SW 1271 (cell line): ENCODE measurements at places on chromosomes 11 and 22.

DNA sequence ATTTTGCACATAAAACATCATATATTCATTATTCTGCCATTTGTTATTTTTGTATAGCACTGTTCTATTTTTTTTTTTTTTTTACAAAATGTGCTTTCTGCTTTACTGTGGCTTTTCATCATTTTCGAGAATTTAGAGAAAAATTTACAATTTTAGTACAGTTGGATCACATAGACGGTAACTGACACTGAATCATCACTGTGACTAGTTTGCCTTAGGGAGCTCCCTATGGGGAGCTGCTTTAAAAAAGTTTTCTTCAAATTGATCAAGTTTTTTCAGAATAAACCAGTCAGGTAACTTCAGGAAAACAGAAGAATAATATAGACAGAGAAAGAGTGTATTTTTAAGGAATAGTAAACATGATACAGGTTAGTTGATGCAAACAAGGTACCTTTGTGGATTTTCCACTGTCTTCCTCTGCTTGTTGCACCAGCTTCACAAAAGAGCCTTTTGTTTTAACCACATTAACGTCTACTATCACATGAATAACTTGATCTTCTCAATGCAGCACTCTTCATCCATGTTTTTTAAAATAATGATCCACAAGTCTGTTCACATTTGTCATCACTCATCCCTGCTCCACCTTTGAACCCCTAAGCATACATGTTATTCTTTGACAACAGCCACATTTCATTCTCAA lies 327.0 kb downstream of the DYNC2H1 start:
- DNase-seq = no peak

GRCh38 chr22:46233231-46233630 lies 16.9 kb downstream of the CDPF1 start:
- no peak for DNase-seq

GRCh38 chr22:43883012-43883661 lies 8.7 kb downstream of the PNPLA5 start:
- DNase-seq = peak; percentile 41

GRCh38 chr11:36192425-36193289 lies 96.6 kb downstream of the COMMD9 start:
- DNase-seq = no peak

DNA sequence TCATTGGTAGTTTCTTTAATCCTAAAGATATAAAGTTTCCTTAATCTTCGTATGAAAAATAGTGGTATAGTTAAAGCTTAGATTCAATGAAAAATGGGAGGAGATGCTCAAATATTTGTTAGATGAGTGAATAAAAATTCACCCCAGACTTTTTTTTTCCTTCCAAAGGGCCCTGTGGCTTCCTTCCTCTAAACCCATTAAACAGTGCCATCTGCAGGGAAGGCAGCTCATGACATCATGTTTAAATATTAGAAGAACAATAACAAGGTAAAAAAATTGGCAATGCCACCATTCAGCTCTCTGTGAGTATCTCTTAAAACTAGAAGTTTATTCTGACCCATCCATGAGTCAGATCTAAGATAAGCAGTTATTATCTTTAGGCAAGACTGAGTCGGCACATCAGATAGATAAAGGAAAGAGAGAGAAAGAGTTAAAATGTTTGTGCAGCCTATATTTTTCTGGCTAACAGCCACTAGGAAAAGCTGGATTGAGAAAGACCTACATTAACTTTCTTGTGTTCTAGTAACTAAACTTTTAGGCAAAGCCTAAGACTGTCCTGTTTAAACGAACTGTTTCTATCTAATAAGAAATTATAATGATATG lies 19.1 kb upstream of the OOSP1 start:
- peak; percentile 10 for DNase-seq

DNA sequence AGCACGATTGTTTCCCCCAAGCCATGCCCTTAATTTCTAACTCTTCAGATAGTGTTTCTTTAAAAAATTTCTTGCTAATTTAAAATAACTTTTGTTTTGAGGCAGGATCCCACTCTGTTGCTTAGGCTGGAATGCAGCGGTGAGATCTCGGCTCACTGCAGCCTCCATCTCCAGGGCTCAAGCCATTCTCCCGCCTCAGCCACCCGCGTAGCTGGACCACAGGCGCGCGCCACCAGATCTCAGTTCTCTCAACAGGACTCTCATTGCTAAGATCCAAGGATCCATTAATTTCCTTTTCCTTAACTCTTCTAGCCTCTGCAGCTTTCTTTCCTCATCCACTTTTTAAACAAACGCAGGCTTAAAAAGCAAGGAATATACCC lies 327 bp upstream of the MED17 start:
- no peak for DNase-seq

- no peak for DNase-seq
Observed at GRCh38 chr11:134126217-134126822, 57.4 kb downstream of the JAM3 start.

DNA sequence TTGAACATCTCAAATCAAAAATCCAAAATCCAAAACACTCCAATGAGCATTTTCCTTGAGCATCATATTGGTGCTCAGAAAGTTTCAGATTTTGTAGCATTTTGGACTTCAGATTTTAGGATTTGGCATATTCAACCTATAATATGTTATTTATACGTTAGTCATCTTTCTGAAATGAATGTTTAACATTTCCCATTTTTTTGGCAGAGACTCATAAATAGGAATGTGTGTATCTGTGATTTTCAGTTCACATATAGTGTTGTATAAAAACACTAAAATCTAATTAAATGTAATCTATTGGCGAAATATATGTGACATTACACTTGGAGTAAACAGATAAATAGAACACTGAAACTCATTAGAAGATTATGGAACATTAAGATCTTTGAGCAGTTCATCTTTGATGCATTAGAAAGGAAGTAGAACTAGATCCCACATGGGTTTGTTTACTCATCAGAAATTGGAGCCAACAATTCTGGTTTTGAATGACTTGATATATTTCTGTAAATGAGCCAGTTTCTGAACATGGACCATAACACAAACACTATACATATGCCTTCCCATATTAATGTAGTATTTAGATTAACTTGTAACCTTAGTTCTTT lies 153.1 kb downstream of the UVRAG start:
- DNase-seq = no peak

DNA sequence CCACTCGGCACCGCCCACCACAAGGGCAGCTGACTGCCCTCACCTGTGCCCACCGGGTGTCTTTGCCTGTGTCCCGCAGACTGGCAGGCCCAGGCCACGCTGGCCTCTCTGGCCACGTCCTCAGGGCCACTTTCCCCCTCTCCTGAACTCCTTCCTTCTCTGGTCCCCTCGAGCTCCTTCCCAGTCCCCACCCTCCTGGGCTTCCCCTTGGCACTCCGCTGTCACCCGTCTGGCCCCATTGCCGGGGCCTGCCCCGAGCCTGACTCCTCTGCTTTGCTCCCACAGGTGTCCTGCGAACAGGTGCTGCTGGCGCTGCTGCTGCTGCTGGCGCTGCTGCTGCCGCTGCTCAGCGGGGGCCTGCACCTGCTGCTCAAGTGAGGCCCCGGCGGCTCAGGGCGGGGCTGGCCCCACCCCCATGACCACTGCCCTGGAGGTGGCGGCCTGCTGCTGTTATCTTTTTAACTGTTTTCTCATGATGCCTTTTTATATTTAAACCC lies 14.2 kb downstream of the MCAT start:
- DNase-seq = no peak

DNA sequence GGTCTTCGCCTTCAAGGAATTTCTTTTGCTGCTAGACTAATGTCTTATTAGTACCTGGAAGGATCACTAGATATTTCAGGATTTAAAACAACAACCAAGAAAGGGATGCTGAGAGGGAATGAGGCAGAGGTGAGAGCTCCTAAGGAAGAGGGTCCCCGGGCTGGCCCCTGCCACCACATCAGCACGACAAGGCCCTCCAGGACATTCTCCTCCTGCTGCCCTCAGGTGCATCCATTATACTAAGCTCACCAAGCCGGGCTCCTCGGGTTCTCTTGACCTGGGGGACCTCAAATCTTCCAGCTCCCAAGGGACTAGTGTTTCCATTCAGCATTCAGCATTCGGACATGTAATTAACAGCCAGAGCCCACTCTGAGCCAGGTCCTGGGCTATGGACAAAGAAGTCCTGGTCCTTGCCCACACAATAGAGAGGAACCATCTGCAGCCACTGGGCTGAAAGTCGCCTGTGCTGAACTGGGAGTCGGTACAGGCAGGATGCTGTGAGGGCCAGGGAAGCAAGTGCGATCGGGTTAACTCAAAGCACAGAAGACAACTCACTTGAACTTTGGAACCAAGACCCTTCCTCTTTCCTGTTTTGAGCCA lies 29.4 kb upstream of the OAF start:
- no peak for DNase-seq

GRCh38 chr22:38260761-38261681 lies 11.8 kb downstream of the TMEM184B start:
- DNase-seq = no peak

DNA sequence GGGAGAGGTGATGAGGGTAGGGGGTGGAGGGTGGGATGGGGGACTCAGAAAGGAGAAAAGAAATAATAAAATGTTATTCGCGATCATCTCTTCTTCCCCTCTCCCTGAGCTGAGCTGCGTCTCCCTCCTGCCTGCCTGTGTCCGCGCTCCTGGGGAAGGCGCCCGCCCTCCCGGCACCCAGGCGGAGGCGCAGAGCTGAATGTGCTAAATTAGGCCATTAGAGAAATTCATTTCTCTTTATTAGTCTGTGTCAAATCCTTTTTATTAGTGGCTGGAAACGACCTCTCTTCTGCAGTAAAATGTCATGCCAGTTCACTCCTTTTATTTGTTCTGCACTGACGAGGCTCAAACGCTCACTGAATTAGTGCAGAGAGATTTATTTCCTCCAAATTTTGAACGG lies 116.1 kb downstream of the FEZ1 start:
- no peak for DNase-seq

- peak; percentile 53 for DNase-seq
Observed at GRCh38 chr11:62546244-62546928, at the start of gene AHNAK. TSS of gene AHNAK (minus strand) at chr11:62546806. CDS start at chr11:62536098, 10,708 bp downstream.

DNA sequence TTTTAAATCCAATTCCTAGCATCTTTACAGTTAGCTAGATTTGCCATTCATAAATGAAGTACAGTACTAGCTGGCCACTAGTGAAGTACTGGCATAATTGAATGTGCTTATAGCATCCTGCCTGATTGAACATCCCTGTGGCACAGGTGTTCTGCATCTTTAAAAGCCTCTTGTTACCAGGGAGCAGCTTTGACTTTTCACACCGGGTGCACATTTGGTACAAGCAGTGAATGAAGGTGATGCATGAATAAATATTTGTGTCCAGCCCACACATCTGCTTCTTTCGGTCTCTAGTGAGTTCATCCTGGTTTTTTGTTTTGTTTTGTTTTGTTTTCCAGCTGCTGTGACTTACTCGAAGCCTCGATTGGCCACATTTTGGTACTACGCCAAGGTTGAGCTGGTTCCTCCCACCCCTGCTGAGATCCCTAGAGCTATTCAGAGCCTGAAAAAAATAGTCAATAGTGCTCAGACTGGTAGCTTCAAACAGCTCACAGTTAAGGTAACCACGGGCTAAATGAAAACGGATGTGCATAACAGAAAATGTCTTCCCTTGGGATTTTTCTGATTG lies 5.3 kb downstream of the ATP5MG start:
- no peak for DNase-seq

DNA sequence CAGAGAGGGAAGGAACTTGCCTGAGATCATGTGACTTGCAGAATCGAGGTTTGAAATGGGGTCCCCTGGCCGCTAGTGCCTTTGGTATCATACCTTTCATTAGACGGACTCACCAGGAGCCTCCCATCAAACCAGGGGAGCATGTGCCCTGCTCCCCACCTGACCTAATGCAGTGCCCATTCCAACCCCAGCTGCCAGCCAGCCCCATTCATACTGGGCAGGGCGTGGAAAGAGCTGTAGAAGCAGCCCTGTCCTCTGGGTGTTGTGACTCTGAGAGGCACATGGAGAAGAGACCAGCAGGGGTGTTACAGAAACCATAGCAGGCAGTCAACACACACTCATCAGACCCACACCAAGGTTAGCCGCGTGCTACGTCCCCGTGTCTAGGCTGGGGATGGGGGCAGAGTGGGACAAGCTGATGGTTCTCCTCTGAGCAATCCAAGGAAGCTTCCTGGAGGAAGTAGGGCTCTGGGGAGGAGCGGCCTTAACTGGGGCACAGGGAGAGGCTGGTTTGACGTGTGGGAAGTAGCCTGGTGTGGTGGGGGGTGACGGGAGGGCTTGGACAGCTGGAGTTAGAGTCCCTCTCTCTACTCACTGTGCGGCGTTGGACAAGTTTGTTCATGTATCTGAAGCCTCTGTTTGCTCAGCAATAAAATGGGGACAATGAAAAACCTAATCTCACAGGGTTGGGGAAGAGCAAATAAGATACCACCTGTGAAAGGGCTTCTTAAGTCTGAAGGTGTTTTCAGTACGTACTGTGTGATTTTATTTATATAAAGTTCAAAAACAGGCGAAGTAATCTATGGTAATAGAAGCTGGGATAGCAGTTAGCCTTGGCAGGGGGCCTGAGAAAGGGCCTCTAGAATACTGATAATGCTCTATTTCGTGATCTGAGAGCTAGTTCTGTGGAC lies 14.0 kb downstream of the GRIK4 start:
- no peak for DNase-seq

- no peak for DNase-seq
Observed at GRCh38 chr11:65553301-65554001, 4.7 kb downstream of the LTBP3 start.

DNA sequence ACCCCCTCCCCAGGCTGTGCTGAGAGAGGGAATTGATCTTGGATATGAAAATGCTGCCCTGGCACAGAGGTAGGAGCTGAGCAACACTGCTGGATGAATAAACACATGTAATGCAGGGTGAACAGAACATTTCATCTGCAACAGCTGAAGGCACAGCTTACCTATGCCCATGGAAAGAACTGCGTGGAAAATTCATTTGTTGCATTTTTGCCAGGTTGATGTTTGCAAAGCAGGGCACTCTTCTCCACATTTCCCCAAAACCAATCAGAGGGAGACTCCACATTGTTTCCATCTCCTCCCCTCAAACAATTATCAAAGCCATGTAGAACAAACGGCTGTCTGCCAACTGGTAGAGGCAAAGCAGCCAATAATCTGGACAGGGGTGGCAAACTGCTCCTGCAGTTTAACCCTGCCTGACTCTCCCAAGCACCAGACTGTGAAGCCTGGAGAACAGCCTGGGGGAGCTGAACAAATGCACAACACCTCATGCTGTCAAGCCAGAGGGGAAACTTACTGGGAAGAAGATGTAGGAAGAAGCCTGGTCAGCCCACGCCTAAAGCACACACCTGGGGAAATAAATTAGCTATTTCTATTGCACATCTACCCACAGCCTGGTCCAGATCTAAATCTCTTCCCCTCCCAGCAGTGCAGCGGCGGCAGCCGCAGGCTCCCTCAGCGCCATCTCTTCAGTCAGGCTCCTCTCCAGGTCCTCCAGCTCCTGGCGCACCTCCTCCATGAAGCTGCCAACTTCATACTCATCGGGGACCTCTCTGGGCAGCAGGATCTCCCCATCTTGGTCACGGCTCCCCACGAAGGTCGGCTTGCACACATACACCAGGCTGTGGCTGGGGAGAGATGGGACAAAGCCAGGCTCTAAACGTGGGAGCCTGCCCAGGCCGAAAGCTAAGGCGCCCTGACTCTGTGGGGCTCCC lies 44.3 kb downstream of the DKK3 start:
- DNase-seq = no peak
